ENCODE measurements at places on chromosomes 1 and 21. TPM values are rescaled to one million over a fixed set of nuclear protein-coding genes. Genes with fewer than 3 reads are reported as not detected.

Gene GUCA2A
- polyA plus RNA-seq = not detected

Gene PPIH
- 33.0 TPM for polyA plus RNA-seq

Gene PTGS2
- 0.13 TPM for polyA plus RNA-seq

Gene C1orf115
- polyA plus RNA-seq = 7.4 TPM

Gene RHD
- polyA plus RNA-seq = 0.74 TPM

Gene ZFYVE9
- polyA plus RNA-seq = 13.6 TPM

Gene APOBEC4
- polyA plus RNA-seq = not detected

Gene AGL
- polyA plus RNA-seq = 8.0 TPM

Data from Purkinje cell (primary cell).